Esophagus squamous epithelium (tissue), 5 donors: ENCODE measurements at places on chromosomes 12 and 14.

DNA sequence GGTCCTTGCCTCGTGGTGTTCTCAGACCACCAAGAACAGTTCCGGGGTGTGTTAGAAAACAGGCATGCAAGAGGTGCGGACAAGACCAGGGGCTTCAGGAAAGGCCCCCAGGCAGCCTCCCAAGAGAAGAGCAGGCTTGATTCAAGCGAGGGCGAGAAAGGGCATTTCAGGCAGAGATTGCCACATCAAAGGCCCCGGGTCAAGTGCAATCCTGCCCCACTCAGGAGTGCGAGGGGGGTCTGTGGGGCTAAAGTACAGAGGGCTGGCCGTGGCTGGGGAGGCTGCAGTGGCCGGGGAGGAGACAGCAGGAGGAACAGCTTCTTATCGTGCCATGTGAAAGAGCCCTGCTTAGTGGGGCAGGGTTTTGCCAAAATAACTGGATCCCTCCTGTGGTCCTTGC is 2.7 kb upstream of the BDKRB2 start:
- no peak for DNase-seq

DNA sequence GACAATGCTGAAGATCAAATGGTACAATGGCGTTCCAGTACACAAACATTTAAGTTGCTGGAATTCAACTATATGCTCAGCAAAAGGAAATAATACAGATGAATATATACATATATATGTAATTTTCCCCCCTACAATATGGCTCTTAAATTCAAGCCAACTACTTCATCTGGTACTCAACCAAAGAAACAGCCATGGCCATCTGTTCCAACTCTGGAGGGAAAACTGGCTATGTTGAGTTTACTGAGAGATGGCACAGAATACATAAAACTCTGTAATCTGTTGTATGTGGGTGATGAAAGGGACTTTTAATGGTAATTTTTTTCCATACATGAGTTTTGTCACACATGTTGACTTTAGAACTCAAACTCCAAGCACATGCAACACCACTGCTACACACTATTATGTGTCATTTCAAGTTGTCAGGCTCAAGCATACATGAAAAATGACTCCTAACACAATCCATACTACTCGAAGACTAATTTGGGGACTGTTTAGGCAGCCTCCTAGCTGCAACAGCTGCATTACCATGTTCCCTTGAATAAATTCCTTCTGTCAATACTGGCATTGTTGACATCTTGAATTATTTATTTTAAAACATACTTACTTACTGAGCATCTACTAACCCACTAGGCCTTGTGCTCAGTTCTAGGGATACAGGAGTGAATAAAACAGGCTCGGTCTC is 38.2 kb upstream of the MAP3K9 start:
- no peak for DNase-seq

- DNase-seq: no peak
These were observed 4.0 kb downstream of the CLEC1A start for GRCh38 chr12:10094646-10095395.

GRCh38 chr12:63963868-63964267 is 119.4 kb downstream of the SRGAP1 start:
- DNase-seq: no peak

GRCh38 chr12:132625731-132626430 is 7.3 kb downstream of the P2RX2 start:
- no peak for DNase-seq

- no peak for DNase-seq
These were observed 5.3 kb upstream of the VSIG10 start for GRCh38 chr12:118109088-118109487.

- no peak for DNase-seq
These were observed 29.4 kb downstream of the PLEKHG7 start for GRCh38 chr12:92732216-92732615.

- DNase-seq: no peak
These were observed 2.8 kb downstream of the SRSF9 start for GRCh38 chr12:120466560-120467315.

- no peak for DNase-seq
These were observed 69.1 kb downstream of the FOXN3 start for GRCh38 chr14:89347885-89348284.

- no peak for DNase-seq
These were observed 59.1 kb upstream of the SLC6A13 start for GRCh38 chr12:321606-322326.

DNA sequence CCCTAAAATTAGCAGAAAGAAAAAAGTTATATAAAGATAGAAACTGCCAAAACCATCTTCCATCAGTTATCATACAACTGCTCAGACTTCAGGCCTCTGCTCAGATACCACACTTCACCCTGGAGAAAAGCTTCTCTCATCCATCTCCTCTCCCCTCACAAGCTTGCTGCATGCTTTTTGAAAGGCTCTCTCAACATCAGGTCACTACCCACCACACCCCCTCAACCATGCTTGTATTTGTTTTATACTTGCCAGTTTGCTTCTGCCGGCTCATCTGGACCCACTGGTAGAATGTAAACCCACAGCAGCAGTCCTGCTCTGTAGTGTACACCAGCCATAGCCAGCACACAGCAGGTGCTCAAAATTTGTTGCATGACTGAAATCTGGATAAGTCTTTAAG is 8.8 kb downstream of the PPP1CC start:
- no peak for DNase-seq

DNA sequence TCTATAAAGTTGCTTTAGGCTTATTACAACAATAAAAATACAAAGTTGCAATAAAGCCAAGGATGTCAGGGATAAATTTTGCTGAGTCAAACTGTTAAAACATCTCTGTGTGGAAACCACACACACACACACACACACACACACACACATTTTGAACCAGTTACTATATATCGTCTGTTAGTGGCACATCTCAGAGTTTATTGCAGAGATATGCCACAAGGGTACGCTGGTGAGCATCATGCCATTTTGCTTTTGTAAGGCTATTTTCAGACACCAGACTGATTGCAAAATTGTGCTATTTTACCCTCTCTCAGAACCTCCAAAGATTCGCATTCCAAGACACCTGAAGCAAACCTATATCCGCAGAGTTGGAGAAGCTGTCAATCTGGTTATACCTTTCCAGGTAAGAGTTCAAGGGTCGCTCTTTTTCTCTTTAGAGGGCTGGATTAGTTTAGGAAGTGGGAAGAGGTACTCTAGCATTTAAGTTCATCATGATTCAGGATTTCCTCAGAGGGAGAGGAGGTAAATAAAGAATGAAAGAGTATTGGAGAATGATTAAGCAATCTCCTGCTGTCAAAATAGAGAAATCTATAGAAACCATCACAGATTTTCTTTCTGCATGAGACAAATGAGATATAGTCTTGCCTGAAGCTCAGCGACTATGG is 27.3 kb upstream of the CHPT1 start:
- DNase-seq: no peak

- DNase-seq: no peak
These were observed 291.1 kb downstream of the SYT1 start for GRCh38 chr12:79155683-79156082.

GRCh38 chr12:124298685-124299410 is 4.0 kb downstream of the RFLNA start:
- no peak for DNase-seq

DNA sequence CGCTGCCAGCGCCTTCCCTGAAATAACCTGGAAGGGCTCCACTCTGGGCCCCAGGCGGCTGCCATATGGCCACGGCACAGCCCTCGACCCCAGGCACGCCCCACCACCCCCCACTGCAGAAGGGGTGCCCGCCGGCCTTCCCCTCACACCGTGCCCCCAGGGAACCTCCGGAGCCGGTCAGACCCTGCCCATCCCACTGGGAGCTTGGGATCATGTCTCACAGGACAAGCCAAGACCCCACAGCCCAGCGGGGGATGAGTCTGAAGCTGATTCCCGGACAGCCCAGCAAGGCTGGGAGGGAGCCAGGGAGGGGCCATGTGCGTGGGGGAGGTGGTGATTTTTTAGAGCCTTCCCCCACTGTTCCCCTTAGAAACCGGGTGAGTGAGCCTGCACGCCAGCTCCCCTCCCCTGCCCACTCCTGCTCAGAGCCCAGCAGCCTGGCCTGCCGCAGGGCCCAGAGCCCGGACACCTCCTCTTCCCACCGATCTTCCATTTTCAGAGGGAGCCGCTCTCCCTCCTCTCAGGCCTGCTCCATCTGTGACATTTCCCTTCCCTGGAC is 1.4 kb downstream of the RIMBP2 start:
- no peak for DNase-seq

DNA sequence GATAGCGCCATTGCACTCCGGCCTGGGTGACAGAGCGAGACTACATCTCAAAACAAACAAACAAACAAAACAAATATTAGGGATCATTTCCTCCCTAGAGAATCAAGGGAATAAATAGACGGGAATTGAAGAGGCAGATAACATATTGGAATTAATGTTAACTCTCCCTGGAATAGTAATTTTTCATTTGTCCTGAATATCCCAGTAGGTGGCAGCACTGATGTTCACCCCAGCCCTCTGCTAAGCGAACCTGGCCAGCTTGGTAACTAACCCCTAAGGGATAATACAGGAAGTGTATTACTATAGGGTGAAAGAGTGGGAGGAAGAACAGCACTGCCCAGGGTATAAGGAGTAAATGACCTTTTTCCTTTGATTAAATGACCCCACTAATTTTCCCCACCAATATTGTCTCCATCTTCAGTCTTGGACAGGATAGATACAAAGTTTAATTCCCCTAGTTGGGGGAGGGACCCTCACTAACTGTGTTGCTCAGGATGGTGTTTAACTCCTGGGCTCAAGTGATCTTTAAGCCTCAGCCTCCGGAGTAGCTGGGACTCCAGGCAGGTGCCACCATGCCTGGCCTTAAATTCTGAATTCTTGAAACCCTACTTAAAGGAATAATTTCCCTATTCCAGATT is 40.5 kb downstream of the SLC2A14 start:
- no peak for DNase-seq

DNA sequence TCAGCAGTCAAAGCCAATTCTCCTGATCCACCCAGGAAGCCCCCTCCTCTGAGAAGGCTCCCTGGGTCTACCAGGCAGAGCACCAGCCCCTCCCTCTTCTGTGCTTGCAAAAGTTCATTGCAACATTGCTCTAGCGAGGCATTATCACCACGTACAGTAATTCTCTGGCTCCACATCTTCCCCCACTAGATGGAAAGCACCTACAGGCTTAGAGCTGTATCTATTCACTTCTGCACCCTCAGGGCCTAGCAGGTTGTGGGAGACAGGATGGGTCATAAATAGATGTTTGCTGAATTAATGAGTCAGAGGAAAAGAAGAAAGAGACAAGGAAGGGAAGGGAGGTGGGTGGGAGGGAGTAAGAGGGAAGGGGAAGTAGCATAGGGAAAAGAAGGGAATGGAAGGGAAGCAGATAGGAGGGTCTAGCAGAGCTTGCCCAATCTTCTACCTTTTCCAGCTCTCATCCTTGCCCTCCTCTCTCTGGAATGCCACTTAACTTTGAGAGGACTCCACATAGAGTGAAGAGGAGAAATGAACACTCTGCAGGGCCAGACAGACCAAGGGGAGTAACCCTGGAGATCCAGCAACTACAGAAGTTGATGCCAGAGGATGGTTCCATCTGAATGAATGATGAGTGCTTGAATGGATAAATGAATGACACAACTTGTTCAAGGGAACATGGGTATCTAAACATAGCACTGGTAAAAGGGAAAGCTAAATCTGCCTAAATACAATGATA is 42.0 kb upstream of the NT5DC3 start:
- DNase-seq: no peak

DNA sequence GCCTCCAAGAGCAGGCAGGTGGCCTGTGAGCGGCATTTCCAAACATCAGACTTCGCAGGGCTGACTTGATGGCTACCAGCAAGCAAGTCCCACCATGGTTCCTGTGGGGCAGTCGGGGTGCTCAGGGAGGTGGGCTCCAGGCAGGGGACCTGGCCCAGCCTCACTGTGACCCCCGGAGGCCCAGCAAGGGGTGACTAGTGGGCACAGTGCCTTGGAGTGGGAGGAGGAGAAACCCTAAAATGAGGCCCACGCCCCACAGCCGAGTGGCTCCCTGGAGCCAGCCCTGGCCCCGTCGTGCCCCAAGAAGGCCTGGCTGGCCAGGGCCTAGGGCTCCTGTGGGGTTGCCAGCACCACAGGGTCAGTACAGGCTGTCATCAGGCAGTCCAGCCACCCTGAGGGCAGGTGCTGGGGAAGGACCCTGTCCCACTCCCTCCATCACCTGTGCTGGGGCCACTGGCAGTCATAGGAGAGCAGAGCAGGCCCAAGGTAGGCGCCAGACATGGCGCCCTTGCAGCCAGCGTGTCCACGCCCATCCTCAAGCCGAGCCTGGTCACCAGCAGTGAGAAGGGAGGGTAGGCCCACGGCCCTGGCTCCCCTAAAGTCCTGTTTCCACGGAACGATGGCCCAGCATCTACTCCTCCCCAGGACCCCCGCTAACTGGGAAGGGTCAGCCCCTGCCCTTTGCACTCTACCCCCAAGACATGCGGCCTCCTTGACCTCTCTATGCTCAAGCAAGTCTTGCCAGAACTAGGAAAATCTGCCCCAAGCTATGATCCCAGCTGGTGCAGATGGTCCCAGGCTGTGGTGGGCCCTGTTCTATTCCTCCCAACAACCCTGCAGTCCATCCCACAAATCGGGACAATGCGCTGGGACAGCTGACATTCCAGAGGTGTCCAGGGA is 144.2 kb upstream of the C14orf180 start:
- DNase-seq: no peak

- no peak for DNase-seq
These were observed 85.4 kb upstream of the DYNC1H1 start for GRCh38 chr14:101878822-101879528.

GRCh38 chr14:33589334-33589733 is 361.5 kb downstream of the EGLN3 start:
- DNase-seq: no peak

DNA sequence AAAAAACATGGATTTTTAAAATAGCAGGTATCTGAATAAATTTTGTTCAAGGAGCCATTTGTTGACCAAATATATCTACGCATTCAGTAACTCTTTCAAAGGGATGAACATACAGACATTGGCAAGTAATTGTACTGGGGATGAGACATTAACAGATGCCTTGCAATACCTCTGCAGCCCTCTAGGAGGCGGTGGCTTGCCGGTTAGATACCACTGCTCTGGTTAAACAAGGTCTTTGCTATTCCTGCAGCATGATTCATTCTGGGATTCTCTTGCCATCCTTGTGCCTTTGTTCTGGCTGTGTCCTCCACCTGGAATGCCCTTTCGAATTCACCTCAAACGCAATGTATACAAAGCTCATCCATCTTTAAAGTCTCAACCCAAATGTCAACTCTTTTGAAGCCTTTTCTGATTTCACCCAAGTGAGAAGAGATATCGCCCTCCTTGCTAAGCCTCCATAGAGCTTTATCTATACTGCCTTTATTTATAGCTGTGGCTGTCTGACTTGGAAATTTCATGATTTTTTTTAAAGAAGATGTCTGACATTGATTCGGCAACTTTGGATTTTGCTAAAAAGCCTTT is 131.0 kb upstream of the SRRM4 start:
- no peak for DNase-seq

- DNase-seq: no peak
These were observed 43.1 kb downstream of the STX2 start for GRCh38 chr12:130795906-130796305.

DNA sequence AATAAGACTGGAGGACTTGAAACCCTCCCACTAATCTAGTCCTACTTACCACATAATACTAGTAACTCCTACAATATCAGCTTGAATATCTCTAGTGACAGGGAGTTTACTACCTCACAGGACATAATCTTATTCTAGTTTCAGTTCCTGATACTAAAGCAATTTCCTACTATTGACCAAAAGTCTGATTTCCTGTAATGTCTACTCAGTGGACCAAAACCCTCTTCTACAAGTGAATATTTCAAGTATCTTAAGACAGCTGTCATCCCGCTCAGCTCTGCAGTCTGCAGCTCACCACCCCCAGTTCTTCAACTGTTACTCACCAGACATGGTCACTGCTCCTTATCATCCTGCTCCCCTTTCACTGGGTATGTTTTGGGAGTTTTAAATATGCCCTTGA is 70.8 kb upstream of the TMCC3 start:
- no peak for DNase-seq
